ENCODE measurements at places on chromosomes 3 and 15.
A peak's percentile ranks its signal among the peaks of the same experiment; 100 is the strongest.

GRCh38 chr3:152719264-152719663, 115.7 kb upstream of the P2RY1 start:
- peak; percentile 80 for DNase-seq

DNA sequence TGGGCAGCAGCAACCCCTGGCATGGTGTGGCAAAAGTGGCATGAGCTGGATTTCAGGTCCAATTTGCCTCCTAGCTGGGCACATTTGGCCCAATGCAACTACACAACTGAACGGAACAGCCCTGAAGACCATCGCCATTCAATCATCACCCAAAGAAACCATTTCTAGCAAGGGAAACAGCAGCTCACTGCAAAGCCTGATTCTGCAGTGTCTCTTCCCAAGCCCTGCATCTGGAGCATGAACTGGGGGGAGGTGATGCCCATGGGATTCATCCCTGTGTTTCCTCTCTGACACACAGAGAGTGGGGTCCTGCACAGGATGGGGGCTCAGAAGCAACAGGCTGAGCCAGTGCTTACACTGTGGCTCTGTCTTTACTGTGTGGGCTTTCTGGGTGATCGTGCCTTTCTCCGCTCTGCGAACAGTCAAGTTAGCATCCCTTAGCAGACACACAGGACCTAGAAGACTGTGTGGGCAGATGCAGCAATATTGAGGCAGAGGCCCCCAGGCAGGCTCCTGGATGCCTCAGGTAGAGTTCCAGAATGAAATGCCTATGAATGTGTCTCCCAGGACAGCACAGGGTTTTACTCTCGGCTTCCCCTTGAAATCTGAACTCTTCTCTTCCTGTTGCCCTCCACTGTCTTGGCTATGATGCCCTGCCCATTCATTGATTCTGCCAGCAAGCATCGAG, 91.1 kb upstream of the ALDH1A3 start:
- no peak for DNase-seq

DNA sequence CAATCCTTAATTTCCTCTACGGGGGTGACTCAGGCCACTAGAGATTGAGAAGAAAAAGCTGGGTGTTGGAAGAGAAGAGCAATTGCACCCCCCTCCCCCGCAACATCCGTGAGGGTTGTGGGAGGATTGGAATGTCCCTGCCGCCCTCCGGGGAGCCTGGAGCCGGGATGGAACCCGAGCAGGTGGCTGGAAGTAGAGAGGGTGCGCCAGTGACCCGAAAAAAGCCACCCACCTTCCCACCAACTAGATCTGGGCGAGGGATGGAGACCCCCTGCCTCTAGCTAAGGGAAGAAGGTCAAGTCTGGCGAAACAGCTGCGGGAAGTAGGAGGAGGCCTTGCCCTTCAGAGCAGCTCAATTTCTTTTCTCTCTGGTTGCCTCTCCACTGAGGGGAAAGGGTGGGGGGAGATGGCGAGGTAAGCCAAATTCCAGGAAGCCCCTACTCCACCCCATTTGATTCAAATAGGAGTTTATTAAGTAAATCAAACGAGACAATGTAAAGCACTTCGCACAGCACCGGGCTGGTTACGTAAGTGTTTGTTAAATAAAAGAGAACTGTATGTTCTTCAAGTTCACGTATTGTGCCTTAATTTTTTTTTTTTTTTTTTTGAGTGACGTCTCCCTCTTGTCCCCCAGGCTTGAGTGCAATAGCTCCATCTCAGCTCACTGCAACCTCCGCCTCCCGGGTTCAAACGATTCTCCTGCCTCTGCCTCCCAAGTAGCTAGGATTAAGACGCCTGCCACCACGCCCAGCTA, 1.1 kb upstream of the WWTR1 start:
- DNase-seq: no peak

GRCh38 chr3:32460031-32460749, 42.5 kb downstream of the CMTM6 start:
- DNase-seq: no peak

GRCh38 chr15:84761607-84762131, 13.3 kb downstream of the ZNF592 start:
- DNase-seq: no peak

GRCh38 chr15:79193103-79193502, 89.4 kb upstream of the ANKRD34C start:
- DNase-seq: no peak

GRCh38 chr3:5212628-5213573, 25.4 kb downstream of the EDEM1 start:
- DNase-seq: peak; percentile 97

GRCh38 chr15:59996298-59997041, 7.6 kb upstream of the FOXB1 start:
- DNase-seq: no peak

DNA sequence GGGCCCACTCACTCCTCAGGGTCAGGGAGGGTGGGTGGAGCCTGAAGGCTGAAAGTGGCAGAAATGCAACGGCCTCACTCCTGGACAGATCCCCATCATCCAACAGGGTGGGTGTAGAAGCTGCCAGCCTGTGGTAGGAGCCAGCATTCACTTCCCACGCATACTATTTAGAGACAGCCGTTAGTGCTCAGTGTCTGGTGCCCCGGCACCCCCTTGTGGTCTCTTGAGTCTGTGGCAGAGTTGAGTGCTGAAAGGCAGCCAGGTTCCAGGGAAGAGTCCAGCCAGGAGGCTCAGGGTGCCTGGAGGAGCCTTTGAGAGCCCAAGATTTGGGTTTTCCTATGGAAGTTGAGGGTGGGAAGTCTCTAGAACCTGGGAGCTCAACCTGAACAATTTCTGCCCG, 2.1 kb upstream of the GNAT1 start:
- peak; percentile 35 for DNase-seq

DNA sequence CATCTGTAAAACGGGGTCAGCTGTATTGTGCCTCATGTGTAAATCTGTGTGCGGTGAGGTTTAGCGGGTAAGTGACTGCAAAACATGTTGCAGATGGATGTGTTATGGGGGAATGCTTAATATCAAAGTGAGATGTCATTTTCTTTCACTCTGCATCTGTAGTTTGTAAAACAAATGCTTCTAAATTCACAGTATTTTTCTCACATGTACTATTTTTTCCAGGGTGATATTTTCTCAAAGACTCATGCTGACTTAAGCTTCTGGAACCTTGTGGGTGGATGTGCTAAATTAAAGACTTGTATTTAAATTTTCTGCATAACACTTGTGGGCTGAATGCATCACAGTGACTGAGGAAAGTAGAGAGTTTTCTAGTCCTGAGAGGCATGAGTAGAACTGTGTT, 115.2 kb upstream of the TP63 start:
- DNase-seq: no peak

DNA sequence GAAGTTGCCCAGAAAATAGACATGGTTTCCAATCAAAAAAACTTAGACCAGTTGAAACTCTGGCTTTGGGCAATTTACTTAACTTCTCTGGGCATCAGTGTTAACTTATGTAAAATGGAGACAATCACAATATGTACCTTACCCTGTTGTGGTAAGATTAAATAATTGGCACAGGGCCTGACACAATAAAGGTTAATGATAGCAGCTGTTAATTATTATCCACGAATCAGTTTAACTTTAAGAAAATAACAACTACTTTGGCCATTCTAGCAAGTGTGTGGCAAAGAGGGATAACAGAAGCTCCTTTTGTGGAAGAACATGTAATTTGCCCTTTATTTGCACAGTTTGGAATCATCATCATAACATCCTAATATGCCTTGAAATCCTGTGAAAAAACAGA, 787.6 kb downstream of the FHIT start:
- DNase-seq: no peak

GRCh38 chr15:71502077-71502432, 308.3 kb upstream of the NR2E3 start:
- DNase-seq: no peak

DNA sequence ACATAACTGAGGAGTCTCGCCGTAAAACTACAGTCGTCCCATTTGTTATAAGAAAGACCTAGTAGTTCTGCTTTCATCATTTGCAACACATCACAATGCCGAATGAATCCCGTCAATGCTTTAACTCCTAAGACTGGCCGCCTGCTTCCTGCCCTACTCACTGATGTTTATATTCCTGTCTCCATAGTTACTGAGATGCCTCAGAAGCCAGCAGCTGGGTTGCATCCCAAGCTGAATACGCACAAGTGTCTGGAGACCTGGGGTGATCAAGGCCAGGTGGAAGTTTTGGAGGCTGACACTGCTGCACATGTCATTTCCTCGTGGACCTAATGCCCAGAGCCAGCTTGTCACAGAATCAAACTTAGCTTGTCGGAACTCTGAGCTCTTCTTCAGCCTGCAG, 95.2 kb upstream of the UBE2E1 start:
- no peak for DNase-seq

GRCh38 chr3:10417847-10418246, 87.5 kb downstream of the ATP2B2 start:
- DNase-seq: peak; percentile 24

- no peak for DNase-seq
Observed at GRCh38 chr15:78004222-78004727, 73.2 kb downstream of the TBC1D2B start.

GRCh38 chr3:161264852-161265251, 43.7 kb downstream of the NMD3 start:
- DNase-seq: no peak

DNA sequence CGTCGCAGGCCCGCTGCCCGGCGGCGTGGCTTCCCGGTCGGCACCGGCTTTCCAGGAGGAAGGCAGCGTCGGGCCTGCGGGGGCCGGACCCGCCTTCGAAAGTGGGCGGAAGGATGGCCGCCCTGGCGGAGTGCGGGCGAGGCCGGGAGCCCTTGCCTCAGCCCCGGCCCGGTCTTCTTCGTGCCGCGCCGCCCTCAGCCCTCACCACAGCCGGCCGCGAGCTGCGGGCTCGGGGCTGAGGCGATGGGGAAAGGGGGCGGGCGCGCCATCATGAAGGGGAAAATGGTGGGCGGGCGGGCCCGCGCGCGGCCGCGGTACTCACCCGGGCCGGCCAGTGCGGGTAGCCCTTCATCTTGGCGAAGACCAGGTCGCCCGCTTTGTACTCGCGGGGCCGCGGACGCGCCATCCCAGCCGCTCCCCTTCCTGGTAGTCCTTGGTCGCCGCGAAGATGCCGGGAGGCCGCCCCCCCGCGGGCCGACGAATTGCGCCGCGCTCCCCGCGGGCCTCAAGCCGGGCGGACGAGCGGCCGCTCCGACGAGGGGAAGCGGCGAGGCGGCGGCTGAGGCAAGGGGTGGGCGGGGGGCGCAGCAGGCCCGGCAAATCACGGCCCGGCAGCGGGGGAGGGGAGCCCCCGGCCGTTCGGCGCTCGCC, 489 bp downstream of the HDGFL3 start:
- peak; percentile 19 for DNase-seq

GRCh38 chr3:42692667-42693529, 7.6 kb downstream of the KLHL40 start:
- DNase-seq: no peak

DNA sequence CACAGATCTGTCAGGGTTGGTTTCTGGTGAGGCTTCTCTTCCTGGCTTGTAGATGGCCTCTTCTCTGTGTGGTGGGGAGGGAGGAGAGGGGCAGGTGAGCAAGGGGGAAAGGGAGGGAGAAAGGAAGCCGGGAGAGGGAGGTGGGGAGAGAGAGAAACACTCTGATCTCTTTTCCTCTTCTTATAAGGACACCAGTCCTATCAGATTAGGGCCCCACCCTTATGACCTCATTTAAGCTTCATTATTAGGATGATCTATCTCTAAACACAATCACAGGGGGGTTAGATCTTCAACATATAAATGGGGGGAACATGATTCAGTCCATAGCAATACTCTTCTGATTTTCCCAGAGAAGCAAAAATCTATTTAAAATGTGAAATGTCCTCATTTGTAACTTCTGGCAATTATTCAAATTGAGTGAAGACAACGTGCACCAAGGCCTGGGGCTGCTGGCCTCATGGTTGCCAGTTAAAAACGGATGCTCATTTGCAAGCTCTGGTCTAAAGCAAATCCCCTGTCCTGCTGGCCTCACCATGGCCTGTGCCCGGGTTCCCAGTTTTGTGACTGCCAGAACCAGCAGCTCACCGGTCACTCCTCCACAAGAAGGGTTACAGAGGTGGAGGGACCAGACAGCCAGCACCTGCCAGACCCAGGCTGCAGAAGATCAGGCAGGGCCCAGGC, 8.3 kb downstream of the POMGNT2 start:
- DNase-seq: no peak

GRCh38 chr15:26634319-26634718, 138.5 kb downstream of the GABRB3 start:
- DNase-seq: no peak

DNA sequence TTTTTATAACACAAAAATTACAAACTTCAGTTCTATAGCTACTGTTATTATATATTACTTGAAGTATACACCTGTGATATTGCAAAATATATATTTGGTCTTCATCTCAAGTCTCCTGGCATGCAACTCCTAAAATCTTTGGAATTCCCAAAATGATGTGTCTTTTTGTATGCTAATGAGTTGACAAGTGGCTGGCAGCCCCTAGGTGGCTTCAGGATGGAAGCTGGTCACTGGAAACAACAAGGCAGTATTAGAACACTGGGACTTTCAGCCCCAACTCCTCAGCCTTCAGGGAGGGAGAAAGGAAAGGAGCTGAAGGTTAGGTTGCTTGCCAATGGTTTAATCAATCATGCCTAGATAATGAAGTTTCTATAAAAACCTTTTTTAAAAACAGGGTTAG, 112.0 kb downstream of the SCAPER start:
- DNase-seq: no peak

DNA sequence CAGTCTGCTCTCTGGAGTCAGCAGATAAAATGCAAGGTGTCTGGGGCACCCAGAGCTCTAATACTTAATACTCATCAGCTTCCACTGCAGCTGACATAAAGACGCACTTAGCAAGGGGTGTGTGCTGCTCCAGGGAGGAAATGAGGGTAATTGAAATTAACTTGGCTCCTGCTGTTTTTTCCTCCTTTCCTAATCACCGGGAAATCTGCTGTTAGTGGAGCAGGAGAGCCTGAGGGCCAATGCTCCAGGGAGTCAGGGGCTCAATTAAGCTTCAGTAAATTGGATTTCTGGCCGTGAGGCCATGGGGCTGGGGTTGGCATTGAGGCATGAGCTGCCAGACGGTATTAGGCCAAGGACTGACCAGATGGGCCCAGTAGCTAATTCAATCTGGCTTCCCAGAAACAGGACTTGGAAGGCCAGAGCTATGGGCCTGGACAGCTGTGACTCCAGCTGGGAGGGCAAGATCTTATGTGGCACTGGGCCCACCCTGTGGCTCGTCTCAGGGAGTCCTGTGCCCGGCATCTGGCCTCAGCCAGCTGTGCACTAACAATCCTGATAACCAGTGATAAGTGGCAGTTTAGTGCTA, 30.7 kb upstream of the CHRNB4 start:
- no peak for DNase-seq

- no peak for DNase-seq
Observed at GRCh38 chr15:91857772-91858171, 4.3 kb downstream of the SLCO3A1 start.

GRCh38 chr15:82139823-82140268, 94.0 kb upstream of the MEX3B start:
- no peak for DNase-seq

GRCh38 chr3:69659180-69659910, 79.9 kb upstream of the MITF start:
- no peak for DNase-seq

DNA sequence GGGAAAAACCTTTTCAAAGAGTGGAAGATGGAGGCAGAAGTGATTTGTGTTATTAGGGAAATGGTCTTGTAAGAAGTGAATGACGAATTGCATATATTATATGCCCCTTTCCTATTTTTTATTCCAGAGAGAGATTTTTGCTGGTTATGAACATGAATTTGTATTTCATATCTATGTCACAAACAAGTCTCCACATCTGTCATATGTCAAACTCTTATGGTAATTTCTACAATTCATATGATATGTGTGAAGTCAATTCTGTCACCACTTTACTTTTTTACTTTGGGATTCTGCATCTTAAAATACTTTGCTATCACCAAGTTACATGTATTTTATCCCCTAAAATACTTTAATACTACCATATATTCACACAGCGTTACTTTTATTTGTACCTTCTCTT, 594.2 kb upstream of the ARPP21 start:
- DNase-seq: no peak

All from foreskin melanocyte (primary cell).